ENCODE measurements at places on chromosomes 7 and 10.

GRCh38 chr10:15060638-15061037 is 16.9 kb downstream of the OLAH start:
- no peak for DNase-seq

- no peak for DNase-seq
Measured at GRCh38 chr10:72044417-72045041, 43.8 kb downstream of the SPOCK2 start.

GRCh38 chr7:148954766-148955165 is 70.7 kb upstream of the EZH2 start:
- DNase-seq, result no peak

DNA sequence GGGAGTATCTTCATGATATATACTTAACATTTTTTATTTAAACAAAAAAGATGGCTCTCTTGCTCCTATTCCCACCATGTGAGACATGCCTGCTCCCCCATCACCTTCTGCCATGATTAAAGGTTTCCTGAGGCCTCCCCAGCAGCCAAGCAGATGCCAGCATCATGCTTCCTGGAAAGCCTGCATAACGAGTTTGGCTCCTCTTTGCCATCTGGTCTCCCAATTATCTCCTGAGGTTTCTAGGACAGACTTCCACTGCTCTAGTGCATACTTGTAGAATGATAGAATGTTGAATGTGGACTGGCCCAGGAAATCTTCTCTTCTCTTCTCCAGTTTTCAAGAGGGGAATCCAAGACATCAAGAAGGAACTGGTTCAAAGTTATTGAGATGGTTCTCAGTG is 45.9 kb upstream of the ELAPOR2 start:
- no peak for DNase-seq

GRCh38 chr7:25541094-25541821 is 313.0 kb upstream of the NPVF start:
- no peak for DNase-seq

DNA sequence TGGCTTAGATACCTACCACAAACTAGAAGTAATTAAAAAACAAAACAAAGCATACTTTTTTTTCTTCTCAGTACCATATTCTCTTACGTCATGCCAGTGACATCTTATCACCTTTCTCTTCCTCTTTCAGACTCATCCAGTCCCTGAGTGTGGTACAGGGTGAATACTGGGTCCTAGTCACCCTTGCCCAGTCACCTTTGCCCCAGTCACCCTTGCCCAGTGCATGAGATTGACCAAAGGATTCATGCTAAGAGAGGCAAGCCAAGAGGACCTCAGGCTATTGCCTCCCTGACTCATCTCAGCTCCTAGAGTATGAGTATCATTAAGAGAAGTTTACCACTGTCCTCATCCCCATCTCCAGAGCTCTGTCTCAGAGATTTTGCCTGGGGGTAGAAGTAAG is 10.0 kb upstream of the TSPAN12 start:
- no peak for DNase-seq

- peak; percentile 73 for DNase-seq
Measured at GRCh38 chr10:103192451-103193106, 493 bp downstream of the NT5C2 start.

DNA sequence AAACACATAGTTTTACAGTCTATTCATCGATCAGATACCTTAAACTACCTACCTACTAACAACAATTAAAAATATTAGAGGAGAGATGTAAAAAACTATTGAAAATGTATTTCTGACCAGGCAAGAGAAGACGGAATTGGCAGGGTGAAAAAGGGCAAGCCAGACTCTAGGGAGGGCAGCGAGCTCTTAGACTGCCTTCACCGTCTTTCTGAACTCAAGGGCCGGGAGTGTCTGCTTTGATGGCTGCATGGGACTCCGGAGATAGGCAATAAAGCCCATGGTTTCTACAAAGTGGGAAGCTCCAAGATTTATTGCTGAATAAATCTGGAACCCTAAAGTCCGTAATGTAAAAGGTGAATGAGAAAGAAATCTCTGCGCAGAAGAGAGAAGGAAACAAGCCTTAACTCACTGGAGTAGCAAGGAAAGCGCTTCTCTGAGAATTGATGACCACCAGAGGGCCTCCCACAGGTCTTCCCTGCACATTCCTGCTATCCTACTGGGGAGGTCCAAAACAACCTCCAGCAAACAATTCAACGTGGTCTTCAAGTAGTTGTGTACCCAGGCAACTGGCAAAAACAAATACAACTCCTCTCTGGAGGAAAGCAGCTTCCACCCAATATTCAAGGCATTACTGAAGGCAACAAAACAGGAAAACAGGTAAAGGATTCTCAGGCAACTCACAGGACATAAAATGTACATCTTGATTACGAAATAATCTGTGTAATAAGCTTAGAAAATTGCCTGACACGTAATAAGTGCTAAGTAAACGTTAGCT is 181.3 kb downstream of the SDK1 start:
- DNase-seq, result peak; percentile 72

DNA sequence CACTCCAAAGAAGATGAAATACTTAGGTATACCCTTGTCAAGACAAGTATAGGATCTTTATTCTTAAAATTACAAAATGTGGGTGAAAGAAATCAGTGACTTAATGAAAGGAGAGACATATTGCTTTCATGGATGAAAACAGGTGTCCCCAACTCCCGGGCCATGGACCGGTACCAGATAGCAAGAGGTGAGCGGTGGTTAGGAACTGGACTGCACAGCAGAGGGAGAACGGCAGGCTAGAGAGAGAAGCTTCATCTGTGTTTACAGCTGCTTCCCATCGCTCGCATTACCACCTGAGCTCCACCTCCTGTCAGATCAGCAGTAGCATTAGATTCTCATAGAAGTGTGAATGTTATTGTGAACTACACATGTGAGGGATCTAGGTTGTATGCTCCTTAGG is 408.9 kb downstream of the CALN1 start:
- DNase-seq, result no peak

GRCh38 chr10:3803927-3804741 is 19.1 kb upstream of the KLF6 start:
- no peak for DNase-seq

- DNase-seq, result no peak
Measured at GRCh38 chr10:44862006-44862751, 49.0 kb upstream of the TMEM72 start.
